B cell (primary cell): ENCODE measurements at places on chromosomes 3 and 15. TPM values are rescaled to one million over a fixed set of nuclear protein-coding genes. Genes with fewer than 3 reads are reported as not detected.

DNA sequence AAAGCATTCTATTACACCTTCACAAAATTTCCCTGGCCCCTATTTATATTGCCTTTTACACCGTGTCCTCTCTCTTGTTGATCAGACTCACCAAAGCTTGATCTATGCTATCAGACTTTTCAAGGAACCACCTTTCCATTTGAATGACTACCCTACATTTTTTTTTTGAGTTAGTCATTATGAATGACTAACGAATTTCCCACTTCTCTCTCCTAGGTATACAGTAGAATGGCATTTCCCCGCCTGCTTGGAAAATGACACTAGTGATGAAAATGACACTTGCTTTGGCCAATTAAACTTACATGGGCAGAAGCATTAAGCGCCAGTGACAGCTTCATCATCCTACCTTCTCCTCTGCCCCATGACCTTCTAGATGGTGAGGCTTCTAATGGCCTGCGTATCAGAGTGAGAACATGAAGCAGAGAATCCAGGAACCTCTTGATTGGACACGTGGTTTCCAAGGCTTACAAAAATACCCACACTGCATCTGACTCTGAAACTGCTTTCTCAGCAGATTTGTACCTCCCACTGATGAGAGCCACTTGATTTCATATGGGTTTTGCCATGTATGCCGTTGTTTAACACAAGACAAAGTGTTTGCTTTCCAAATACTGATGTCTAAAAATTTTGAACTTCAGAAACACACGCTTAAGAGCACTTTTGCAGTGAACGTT lies 370.5 kb downstream of the CTNNB1 start:
- H3K4me1 ChIP-seq = peaks cover 19% of the 10 kb centered on the region
- H3K27ac ChIP-seq = no peak overlapping the region
- DNase-seq = no peak
- H3K4me3 ChIP-seq = no peak overlapping the region
- no peaks in the 10 kb centered on the region for H3K27me3 ChIP-seq

GRCh38 chr3:138513090-138513843 lies 78.9 kb downstream of the ESYT3 start:
- H3K36me3 ChIP-seq = no peaks in the 10 kb centered on the region
- no peaks in the 10 kb centered on the region for H3K4me1 ChIP-seq
- no peak for DNase-seq
- H3K27ac ChIP-seq = no peak overlapping the region
- H3K27me3 ChIP-seq = no peaks in the 10 kb centered on the region
- H3K4me3 ChIP-seq = no peak overlapping the region

- H3K27me3 ChIP-seq = no peaks in the 10 kb centered on the region
- no peaks in the 10 kb centered on the region for H3K4me1 ChIP-seq
- H3K4me3 ChIP-seq = no peak overlapping the region
- H3K36me3 ChIP-seq = no peaks in the 10 kb centered on the region
- no peak overlapping the region for H3K27ac ChIP-seq
- no peak for DNase-seq
These were observed 98.3 kb upstream of the ALDH1A3 start for GRCh38 chr15:100781061-100781960.

- no peak overlapping the region for H3K4me3 ChIP-seq
- no peaks in the 10 kb centered on the region for H3K36me3 ChIP-seq
- H3K27ac ChIP-seq = no peak overlapping the region
- H3K4me1 ChIP-seq = no peaks in the 10 kb centered on the region
- DNase-seq = no peak
These were observed 187.2 kb downstream of the MEX3B start for GRCh38 chr15:81858586-81858985.

- no peak overlapping the region for H3K4me3 ChIP-seq
- no peaks in the 10 kb centered on the region for H3K36me3 ChIP-seq
- H3K4me1 ChIP-seq = no peaks in the 10 kb centered on the region
- H3K27me3 ChIP-seq = no peaks in the 10 kb centered on the region
- DNase-seq = no peak
These were observed 34.1 kb downstream of the TPM1 start for GRCh38 chr15:63076714-63077046.

Gene ASB14
- not detected in 2 replicates for total RNA-seq

DNA sequence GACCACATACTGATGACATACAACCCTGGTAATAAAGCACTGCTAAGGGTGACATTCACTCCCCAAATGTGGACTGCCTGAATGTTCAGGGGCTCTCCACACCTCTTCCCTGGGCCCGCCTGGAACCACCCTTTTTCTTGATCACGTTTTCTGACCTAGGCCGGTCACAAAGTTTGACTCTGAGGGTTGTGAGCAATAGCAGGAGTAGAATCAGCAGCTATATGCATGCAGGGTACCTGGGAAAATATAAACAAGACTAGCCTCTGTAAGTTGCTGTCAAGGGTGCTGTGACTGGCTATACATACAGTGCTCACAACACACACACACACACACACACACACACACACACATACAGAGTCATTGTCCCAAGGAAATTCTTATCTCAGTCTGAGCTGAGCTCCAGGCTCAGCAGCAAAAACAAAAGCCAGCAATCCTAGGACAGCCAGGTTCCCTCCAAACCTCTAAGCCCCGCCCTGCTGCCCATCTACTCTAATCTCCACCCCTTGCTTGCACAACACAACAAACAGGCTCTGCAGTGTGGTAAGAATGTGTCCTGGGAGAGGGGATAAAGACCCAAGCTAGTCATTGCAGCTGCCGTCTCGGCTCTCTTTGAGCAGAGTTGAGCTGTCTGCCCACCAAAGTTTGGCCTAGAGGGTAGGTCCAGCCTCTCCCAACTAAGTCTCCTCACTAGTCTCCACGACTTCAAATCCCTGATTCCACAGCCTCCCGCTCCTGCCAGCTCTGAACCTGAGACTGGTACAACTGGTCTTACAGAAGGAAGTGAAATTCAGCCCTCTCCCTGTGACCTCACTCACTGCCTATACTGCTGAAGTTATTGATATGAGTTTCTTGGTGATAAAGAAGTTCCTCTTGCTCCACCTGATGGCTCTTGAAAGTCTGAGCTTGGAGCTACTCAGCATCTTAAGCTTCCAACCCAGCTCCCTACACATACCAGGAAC lies 2.2 kb downstream of the BMF start:
- peaks cover 73% of the 10 kb centered on the region for H3K4me1 ChIP-seq
- no peaks in the 10 kb centered on the region for H3K27me3 ChIP-seq
- peak; percentile 87 for DNase-seq

Gene EFCC1
- not detected in 2 replicates for total RNA-seq

- no peaks in the 10 kb centered on the region for H3K36me3 ChIP-seq
- peaks cover 31% of the 10 kb centered on the region for H3K4me1 ChIP-seq
- H3K4me3 ChIP-seq = no peak overlapping the region
These were observed 35.6 kb upstream of the RAB11A start for GRCh38 chr15:65833501-65834205.

DNA sequence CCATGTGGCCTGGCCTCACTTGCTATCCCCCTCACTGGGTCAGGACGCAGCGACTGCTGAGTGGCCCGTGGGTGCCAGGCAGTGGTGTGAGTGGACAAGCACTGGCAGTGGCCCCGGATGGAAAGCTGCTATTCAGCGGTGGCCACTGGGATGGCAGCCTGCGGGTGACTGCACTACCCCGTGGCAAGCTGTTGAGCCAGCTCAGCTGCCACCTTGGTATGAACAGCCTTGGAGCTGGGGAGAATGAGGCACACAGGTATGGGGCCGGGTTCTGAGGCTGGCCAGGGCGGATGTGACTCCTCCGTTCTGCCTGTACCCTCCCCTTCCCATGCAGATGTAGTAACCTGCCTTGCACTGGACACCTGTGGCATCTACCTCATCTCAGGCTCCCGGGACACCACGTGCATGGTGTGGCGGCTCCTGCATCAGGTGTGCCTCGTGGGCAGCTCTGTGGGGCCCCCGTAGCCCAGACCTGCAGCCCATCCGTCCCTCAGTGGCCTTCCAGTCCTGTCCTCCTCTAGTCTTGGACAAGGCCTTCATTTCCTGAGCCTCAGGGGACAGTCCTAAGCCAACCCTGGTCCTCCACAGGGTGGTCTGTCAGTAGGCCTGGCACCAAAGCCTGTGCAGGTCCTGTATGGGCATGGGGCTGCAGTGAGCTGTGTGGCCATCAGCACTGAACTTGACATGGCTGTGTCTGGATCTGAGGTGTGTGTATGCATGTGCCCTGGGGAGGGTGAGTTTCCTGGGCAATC lies 28.2 kb downstream of the NBEAL2 start:
- H3K4me1 ChIP-seq = peaks cover 6% of the 10 kb centered on the region
- H3K27ac ChIP-seq = no peak overlapping the region
- DNase-seq = no peak
- no peaks in the 10 kb centered on the region for H3K27me3 ChIP-seq
- no peak overlapping the region for H3K4me3 ChIP-seq

DNA sequence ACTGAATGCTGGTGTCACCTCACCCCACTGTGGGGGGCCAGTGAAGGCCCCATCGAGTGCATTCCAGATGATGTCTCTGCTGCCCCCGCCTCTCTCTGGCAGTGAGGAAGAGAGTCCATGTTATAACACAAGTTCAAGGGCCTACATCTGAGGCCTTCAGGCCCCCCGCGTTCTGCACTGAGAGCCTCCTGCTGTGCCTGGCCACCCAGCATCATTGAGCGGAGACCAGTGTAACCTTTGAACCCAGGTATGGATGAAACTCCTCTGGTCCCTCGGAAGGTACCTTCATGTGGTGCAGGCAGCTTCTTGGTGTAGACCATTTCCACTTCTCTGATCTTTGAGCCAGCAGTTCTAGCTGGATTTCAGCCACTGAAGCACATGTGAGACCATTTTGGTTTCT lies 324.9 kb downstream of the OCA2 start:
- no peak overlapping the region for H3K27ac ChIP-seq
- H3K4me1 ChIP-seq = no peaks in the 10 kb centered on the region
- H3K4me3 ChIP-seq = no peak overlapping the region
- H3K27me3 ChIP-seq = no peaks in the 10 kb centered on the region
- no peaks in the 10 kb centered on the region for H3K36me3 ChIP-seq
- no peak for DNase-seq

DNA sequence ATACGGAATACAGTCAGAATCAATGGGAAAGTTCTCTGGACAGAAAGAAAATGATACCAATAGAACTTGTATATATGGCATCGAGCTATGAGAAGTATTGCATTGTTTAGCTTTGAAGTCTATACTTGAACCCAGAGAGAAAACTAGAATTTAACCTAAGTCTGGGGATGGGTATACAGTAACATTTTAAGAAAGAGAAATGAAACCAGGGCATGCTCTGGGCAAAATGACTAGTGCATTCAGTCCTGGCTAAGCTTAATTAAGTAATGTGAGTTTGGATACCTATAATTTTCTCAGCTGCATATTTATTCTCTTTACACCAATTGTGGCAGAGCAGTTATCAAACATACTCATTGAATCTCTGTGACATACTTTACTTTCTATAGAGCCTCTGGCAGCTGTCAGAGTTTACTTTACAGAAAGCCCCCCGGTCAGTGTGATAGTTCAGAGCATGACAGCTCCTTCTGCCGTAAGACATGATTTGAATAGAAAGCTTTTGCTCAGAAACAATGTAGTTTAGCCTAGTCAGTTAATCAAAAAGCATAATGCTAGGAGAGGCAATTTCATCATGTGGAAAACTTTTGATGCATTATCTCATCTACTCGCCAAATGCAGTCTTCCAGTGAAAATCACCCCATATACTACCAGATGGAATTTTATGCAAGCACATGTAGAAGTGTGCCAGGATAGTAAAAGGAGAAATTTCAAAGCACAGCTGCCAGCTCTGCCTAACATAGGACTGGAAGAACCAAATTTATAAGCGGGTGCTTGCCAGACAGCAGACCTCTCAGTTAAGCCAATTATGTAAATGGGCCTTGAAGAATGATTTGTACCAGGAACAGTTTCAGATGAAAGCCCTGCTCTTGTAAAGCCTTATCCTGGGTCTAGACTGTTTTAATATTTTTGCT lies 40.7 kb downstream of the OXSM start:
- no peaks in the 10 kb centered on the region for H3K36me3 ChIP-seq
- H3K27ac ChIP-seq = no peak overlapping the region
- DNase-seq = no peak
- no peak overlapping the region for H3K4me3 ChIP-seq
- no peaks in the 10 kb centered on the region for H3K4me1 ChIP-seq
- H3K27me3 ChIP-seq = no peaks in the 10 kb centered on the region

- H3K4me3 ChIP-seq = no peak overlapping the region
- H3K4me1 ChIP-seq = no peaks in the 10 kb centered on the region
- no peaks in the 10 kb centered on the region for H3K27me3 ChIP-seq
- no peaks in the 10 kb centered on the region for H3K36me3 ChIP-seq
- H3K27ac ChIP-seq = no peak overlapping the region
These were observed 66.2 kb upstream of the THSD4 start for GRCh38 chr15:71048913-71049675.
